Left lung (tissue), 14 donors: ENCODE measurements at places on chromosomes 7 and 10.

GRCh38 chr10:52561322-52561721 is 211.3 kb downstream of the MBL2 start:
- DNase-seq, result no peak

- no peak for DNase-seq
Measured at GRCh38 chr10:27832826-27833225, 87.2 kb upstream of the MKX start.

DNA sequence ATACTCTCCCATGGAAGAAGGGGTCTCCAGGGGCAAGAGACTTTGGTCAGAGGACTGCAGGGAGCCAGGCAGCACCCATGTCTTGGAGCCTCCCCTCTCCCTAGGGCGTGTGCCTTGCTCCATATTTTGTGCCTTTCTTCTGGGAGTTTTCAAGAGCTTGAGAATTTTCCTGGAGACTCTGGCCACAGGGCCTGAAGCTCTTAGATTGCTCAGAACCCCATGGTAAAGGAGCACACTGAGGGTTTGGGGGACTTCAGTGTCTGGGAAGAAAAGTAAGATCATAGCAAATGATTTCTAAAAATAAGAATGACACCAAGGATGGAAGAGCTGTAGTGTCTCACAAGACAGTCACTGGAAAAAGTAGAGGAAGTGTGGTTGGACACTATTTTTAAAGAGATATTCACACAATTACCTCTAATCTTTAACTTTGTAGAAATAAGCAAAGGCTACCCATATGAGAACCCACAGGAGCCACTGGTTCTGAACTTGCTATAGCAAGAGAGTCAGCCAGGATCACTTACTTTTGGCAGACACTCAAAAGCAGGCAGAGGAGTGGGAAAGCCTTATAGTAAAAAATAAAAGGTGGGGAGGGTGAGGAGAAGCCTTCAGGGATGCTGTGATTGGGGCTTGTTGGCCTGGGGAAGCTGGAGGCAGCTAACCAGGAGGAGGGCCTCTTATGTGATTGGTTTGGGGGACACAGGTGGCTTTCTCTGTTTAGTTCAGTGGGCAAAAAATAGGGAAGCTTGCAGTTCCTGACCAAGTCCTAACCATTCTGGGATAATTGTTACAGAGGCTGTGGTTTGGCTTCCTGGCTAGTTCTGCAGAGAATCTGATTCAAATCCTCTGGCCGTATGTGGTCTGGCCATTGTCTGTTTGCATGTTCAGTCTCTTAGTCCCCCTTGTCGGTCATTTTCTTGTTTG is 5.1 kb upstream of the CSGALNACT2 start:
- DNase-seq, result no peak

DNA sequence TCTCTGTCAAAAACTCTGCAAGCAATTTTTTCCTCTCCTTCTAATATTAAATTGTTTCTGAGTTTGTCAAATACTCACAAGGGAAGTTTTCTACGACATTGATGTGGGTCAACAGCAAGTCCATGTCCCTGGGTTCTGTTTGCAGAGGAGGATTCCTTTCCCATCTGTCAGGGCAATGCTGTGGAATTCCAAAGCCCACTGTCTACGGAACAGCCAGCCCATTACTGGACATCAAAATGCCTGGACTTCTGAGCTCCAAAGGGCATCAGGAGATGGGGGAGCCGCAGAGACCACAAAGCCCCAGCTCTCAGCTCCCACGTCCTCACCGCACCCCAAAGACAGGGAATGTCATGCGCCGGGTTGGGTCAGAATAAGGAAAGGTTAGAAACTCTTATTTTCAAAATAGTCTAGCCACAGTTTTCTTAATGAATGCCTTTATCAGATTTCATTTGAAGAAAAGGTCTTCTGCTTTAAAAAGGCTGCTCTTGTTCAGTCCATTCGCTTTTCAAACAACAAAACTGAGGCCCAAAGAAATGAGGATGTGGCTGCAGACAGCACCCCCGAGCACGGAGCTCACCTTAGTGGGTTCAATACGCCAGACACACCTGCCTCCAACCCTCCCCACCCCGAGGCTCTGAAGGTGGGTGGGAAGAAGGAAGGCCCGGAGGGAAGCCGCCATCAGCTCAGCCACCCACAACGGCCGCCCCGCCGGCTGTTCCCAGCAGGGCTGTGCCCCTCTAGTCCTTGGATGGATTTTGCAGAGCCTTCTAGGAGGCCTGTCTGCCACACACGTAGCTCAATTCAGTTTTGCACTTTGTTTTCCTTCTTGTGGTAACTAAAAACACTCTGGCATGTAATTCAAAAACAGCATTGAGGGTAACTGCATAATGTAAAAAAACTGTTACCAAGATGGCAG is 44.7 kb downstream of the PTPRN2 start:
- no peak for DNase-seq

GRCh38 chr10:103660364-103661197 is 167.1 kb downstream of the NEURL1 start:
- no peak for DNase-seq

DNA sequence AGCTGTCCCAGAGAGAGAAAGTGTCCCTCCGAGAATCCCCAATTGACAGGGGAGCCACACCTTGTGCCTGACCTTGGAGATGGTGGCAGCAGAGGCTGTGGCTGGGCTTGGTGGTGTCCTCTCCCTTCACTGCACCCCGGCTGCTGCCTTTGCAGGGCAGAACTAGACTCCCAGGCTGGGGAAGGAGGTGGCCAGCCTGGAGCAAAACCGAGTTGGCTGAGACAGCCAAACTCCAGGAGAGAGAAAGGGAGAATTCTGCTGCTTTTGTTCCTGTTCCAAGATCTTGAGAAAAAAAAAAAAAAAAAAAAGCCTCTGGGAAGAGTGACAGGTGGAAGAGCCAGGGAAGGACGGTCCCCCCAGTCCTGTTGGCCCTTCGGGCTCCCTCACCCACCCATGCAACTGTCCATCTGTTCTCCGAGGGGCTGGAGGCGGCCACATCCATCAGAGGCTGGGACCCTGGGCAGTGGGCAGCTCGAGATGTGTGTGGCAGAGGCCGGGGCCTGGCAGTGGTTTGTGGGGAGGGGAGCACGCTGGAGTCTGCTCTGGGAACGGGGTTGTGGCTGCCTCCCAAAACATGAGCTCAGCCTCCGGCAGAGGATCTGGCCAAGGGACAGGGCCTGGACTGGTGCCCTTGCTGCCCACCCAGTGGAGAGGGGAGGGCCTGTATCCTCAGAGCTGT is 35.5 kb downstream of the CLIP2 start:
- DNase-seq, result no peak

DNA sequence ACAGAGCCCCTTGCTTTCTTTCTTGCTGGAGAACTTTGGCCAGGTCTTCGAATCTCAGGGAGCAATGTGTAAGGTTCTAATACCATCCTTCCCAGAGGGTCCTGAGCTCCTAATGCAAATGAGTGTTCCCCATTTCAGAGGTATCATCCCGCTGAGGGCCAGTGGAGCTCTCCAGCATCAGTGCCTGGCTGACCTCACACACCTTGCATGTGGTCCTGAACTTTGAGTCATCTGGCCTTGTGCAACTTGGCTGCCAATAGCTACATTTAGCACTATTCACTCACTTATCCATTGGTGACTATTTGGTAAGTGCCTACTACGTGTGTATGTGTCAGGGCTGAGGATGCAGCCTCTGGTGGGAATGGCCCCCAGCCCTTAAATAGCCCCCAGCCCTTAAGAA is 48.4 kb upstream of the HABP2 start:
- no peak for DNase-seq

DNA sequence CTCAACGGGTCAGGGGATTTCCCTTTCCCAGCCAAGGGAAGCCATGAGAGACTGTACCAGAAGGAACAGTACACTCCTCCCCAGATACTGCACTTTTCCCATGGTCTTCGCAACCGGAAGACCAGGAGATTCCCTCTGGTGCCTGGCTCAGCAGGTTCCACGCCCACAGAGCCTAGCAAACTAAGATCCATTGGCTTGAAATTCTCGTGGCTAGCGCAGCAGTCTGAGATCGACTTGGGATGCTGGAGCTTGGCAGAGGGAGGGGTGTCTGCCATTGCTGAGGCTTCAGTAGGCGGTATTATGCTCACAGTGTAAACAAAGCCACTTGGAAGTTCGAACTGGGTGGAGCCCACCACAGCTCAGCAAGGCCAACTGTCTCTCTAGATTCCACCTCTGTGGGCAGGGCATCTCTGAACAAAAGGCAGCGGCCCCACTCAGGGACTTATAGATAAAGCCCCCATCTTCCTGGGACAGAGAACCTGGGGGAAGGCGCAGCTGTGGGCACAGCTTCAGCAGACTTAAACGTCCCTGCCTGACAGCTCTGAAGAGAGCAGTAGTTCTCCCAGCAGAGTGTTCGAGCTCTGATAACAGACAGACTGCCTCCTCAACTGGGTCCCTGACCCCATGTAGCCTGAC is 29.6 kb downstream of the SLC16A12 start:
- no peak for DNase-seq

- DNase-seq, result no peak
Measured at GRCh38 chr10:94803307-94803706, 40.8 kb downstream of the CYP2C19 start.

- DNase-seq, result no peak
Measured at GRCh38 chr7:26105236-26105635, 46.8 kb upstream of the NFE2L3 start.

GRCh38 chr7:87513735-87514335 is 38.4 kb upstream of the ABCB4 start:
- DNase-seq, result no peak
